Hematopoietic multipotent progenitor cell treated with erythropoietin and hydrocortisone succinate and interleukin-3 and kit ligand, for 4 days (in vitro differentiated cells): ENCODE measurements at places on chromosomes 2 and 18.

DNA sequence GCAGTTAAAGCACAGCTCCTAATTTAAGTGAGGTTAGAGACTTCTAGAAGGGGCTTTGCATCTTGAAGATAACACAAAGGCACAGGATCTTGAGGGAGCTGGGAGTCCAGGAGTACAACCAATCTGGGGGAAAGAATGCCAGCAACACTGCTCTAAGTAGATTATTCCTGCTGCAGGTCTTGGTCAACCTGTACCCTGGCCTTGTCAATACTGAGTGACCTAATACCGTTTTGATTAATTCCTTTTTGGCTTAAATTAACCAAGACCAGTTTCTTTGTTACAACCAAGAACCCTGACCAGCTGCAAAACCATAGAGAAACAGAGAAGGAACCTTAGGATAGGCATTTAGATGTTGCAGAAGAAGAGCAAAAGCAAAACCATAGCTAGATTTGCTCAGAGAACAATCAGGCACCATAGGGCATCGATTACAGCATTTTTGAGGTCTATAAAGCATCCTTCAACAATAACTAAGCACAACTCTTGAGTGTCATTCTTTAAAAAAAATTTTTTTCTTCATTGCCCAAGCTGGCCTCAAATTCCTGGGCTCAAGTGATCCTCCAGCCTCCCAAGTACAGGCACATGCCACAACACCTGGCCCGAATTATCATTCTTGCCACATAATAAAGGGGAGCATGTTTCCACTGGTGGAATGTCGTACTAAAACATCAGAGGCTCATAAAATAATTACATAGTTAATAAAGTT lies 6.3 kb downstream of the STARD7 start:
- no peak for DNase-seq

DNA sequence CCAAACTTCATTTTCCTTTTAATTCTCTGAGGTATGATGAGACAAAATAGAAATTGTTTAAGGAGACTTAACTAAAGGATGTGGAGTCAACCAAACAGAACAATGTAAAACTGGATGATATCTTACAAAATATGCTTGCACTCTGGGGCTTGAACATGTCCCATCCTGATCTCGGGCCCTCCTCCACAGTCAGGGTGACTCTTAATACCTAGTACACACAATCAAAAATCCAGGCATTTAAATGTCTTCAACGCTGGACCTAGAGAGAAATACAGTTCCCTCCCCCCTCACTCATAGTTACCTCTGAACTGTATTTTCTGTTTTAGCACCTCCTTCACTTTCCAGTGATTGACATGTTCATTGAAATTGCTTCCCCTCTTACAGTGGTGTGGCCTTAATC lies 36.9 kb upstream of the SERPINB2 start:
- no peak for DNase-seq

GRCh38 chr2:215358312-215358845 lies 46.5 kb downstream of the ATIC start:
- no peak for DNase-seq

GRCh38 chr18:35110554-35111485 lies 69.6 kb downstream of the MAPRE2 start:
- DNase-seq = peak; percentile 94

- no peak for DNase-seq
Measured at GRCh38 chr2:215811003-215811402, 202.3 kb downstream of the MREG start.
